ENCODE measurements at places on chromosomes 5 and 9. TPM values are rescaled to one million over a fixed set of nuclear protein-coding genes. Genes with fewer than 3 reads are reported as not detected.

The SLC6A3 gene
- total RNA-seq: 0.32 TPM

The GRM6 gene
- not detected for total RNA-seq

The JAK2 gene
- total RNA-seq: 46.9 TPM

The GLRA1 gene
- not detected for total RNA-seq

The KIF20A gene
- 2.1 TPM for total RNA-seq

DNA sequence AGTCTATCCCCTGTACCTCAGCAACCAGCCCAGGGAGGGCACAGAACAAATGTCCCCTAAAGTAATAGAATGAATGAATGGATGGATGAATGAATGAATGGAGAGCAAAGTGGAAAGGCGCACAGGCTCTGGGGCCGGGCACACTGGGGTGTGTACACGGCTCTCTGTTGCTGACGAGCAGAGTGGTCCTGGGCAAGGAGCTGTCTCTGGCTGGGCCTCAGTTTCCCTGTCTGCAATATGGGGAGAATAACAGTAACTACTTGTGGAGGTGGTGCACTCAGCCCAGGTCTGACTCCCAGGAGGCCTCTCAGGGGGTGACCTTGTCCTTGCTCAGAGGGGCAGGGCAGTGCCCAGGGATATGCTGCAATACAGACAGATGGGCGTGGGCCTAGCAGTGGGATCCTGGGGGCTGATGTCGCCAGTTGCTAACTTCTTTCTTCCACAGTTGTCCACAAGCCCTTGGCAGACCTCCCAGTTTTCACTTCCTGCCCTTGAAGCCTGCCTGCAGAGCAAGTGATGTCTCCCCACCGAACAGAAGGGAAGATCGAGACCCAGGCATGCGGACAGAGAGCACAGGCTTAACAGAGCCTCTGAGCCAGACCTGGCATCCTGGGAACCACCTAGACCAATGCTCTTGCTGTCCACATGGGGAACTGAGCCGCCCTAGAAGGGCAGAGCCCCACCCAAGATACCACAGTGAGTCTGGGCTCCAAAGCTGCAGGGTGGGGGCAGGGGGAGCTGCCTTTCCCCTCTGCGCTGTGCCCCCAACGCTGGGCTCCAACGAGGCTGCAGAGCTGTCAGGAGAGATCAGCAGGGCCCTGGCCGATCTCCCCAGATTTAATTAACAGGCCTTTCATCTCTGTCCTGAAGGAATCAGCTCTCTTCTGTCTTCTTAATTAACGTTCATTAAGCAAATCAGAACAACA is 13.6 kb upstream of the LAMC3 start:
- no peaks in the 10 kb centered on the region for H3K4me1 ChIP-seq
- no peak for DNase-seq
- no peaks in the 10 kb centered on the region for H3K36me3 ChIP-seq
- H3K27me3 ChIP-seq: no peaks in the 10 kb centered on the region
- H3K4me3 ChIP-seq: no peak overlapping the region

GRCh38 chr5:151212406-151212798 is 11.5 kb downstream of the CCDC69 start:
- no peaks in the 10 kb centered on the region for H3K36me3 ChIP-seq
- H3K4me3 ChIP-seq: no peak overlapping the region
- H3K27ac ChIP-seq: no peak overlapping the region
- H3K4me1 ChIP-seq: no peaks in the 10 kb centered on the region
- DNase-seq: no peak

DNA sequence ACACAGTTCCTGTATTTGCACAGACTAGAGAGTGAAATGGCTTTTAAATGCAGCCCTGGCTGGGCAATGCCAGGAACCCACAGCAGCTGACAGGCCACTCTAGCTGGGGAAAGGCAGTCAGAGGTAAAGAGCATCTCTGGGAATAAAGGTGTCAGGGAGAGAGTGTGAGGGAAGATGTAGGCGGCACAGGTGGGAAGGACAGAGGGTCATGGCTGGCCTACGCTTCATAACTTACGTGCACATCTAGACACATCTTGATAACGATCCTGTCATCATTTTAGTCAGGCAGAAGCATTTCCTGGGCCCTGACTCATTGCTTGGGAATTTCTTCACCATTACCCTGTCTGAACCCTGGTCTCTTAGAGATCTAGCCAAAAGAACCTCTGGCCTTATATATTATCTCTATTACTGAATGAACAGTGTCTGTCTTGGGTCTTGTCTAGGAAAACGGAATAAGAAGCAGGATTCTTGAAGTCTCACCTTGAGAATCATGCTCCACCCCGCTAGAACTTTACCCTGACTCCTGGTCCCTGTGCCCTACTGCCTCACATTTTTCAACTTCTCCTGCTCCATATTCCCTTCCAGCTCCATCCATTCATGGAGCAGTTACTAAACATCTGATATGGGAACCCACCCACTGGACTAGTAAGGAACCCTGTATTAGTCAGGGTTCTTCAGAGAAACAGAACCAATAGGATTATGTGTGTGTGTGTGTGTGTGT is 106.4 kb upstream of the ELL2 start:
- H3K36me3 ChIP-seq: no peaks in the 10 kb centered on the region
- peak overlapping the region; percentile 18 for H3K27ac ChIP-seq
- no peak for DNase-seq
- H3K4me1 ChIP-seq: no peaks in the 10 kb centered on the region
- no peak overlapping the region for H3K4me3 ChIP-seq

- no peak overlapping the region for H3K27ac ChIP-seq
- H3K27me3 ChIP-seq: no peaks in the 10 kb centered on the region
- DNase-seq: no peak
- H3K4me3 ChIP-seq: no peak overlapping the region
- H3K36me3 ChIP-seq: no peaks in the 10 kb centered on the region
- H3K4me1 ChIP-seq: no peaks in the 10 kb centered on the region
These were observed 67.3 kb downstream of the GALNT12 start for GRCh38 chr9:98874721-98875255.

- no peaks in the 10 kb centered on the region for H3K27me3 ChIP-seq
- no peak for DNase-seq
- H3K36me3 ChIP-seq: peaks cover 6% of the 10 kb centered on the region
- no peaks in the 10 kb centered on the region for H3K4me1 ChIP-seq
- no peak overlapping the region for H3K4me3 ChIP-seq
These were observed 135.1 kb upstream of the TNFAIP8 start for GRCh38 chr5:119220576-119221197.

DNA sequence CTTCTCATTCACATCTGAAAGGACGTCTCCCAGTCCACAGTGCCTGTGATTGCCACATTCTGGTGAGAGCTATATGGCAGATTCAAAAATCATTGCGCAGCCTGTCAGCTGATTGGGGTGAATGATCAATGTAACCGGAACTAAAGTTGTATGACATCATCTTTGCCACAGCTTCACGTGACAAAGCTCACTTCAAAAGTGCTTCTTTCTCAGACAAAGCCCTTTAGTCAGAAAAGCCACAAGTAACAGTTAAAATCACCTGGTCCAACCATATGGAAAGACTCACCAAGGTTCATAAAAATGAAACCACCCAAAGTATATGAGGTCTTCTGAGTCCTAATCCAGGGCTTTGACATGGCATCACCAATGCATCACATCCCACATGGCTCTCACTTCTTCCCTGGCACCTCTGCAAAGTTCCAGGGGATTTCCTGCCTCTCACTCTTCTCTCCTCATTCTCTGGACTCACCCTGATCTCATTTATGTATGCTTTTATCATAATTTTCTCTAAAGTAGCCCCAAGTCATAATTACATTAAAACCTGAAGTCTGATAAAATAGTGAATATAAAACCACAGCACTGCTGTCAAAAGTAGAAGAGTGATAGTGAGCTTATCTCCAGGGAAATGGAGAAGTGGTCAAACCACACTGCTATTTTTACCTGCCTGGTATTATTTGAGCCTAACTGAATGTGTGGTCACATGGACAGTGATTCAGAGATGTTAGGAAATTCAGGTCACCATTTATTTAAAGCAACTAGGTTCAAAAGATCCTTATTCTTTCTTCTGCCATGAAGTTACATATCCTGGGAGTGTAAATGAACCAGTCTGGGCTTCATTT is 193.1 kb upstream of the PTGER4 start:
- H3K27me3 ChIP-seq: no peaks in the 10 kb centered on the region
- no peaks in the 10 kb centered on the region for H3K36me3 ChIP-seq
- DNase-seq: no peak

DNA sequence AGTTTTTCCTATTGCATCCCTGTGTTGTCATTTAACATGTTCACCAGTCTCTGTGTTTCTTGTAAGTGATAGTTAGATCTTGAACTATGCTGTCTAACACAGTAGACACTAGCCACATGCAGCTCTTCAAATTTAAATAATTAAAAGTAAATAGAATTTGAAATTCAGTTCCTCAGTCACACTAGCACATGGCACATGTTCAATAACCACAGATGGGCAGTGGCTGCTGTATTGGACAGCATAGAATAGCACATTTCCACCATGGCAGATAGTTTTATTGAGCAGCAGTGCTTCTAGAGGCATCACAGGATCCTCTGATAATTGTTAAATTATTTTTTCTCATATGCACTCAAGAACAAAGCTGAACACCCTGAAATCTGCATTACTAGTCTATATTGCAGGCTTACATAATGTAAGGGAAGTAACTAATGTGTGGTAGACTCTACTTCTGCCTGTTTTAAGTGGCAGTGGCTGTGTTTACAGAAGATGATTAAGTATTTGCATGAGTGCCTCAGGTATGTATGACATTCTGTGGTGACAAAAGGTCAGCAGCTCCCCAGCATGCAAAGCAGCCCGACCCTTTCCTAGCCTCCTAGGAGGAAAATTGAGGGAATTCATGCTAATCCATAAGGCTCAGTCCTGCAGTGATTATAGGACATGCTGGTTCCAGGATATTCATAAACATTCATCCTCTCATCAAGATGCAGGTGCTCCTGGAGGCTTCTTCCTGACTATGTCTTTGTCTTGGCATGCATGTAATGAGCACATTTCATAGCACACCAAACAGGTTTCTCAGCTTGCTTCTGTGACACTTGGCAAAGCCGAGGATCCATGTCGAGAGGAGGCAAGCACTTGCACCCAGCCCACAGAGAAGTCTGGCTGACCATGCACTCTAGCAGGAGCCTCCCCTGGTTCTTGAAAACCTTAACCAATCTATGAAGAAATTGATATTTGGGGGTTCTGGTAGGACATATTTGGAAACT is 45.5 kb downstream of the SH3RF2 start:
- no peaks in the 10 kb centered on the region for H3K4me1 ChIP-seq
- no peaks in the 10 kb centered on the region for H3K27me3 ChIP-seq
- peak; percentile 57 for DNase-seq
- no peaks in the 10 kb centered on the region for H3K36me3 ChIP-seq

- H3K36me3 ChIP-seq: no peaks in the 10 kb centered on the region
- DNase-seq: no peak
- no peaks in the 10 kb centered on the region for H3K4me1 ChIP-seq
- no peak overlapping the region for H3K4me3 ChIP-seq
- no peak overlapping the region for H3K27ac ChIP-seq
These were observed 11.1 kb downstream of the LCP2 start for GRCh38 chr5:170286386-170286925.

GRCh38 chr5:104598285-104598684 is 1035.7 kb upstream of the NUDT12 start:
- DNase-seq: no peak
- H3K4me3 ChIP-seq: no peak overlapping the region
- H3K4me1 ChIP-seq: no peaks in the 10 kb centered on the region
- H3K36me3 ChIP-seq: no peaks in the 10 kb centered on the region
- no peaks in the 10 kb centered on the region for H3K27me3 ChIP-seq
- H3K27ac ChIP-seq: no peak overlapping the region

DNA sequence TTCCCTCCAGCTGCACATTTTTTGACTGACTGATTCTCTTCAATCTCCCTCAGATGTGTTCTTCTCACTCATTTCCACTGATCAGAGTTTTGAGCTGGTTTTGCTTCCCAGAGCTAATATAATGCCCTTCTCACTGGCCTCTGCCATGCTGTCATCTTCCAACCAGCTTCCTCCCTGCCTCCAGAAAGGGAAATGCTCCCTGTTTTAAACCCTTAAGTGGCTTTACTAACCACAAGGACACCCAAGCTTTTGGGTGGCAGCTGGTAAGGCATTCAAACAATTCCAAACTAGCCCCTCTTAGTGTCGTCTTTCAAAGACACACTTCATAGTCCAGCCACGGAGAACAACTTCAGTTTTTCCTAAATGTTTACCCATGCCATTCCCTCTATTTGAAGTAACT is 172.5 kb downstream of the CRB2 start:
- no peak overlapping the region for H3K4me3 ChIP-seq
- no peaks in the 10 kb centered on the region for H3K36me3 ChIP-seq
- H3K27ac ChIP-seq: no peak overlapping the region
- H3K27me3 ChIP-seq: no peaks in the 10 kb centered on the region
- H3K4me1 ChIP-seq: no peaks in the 10 kb centered on the region

DNA sequence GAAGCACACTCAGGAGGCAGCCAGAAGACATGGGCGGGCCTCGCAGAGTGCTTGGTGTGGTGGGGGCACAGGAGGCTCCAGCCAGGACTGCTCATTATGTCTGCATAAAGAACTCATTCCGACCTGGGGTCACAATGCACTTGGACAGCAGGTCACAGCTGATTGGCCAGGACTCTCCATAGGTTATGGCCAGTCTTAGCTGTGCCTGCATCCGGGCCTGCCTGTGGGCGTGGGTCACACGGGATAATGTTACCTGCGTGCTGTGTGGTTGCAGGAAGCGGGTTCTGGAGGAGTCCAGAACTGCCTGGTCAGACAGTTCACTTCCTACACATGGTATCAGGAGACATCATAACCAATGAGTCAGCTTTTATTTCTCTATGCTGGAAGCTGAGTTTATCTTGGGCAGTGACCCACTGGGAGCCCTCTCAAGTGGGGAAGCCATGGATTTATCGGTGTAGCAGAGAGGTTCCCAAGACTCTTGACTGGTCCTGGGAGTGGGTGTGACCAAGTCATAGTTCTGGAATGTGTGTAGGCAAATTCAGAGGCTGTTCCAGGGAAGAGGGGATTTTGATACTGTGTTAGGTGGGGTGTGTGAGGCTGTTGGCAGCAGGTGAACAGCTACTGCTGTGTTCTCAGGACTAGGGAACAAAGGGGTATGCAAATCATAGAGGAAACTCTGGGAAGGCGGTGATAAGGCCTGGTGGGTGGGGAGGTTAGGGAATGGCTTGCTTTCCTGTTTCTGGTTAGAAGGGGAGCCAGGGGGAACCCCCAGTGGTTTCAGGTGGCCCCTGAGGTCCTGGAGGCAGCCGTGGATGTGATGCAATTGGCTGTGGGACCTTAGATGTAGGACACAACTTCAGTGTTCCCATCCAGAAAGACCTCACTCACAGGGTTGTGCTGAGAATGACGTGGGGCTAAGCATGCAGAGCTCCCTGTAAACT is 51.3 kb downstream of the ARHGEF37 start:
- H3K4me3 ChIP-seq: no peak overlapping the region
- no peaks in the 10 kb centered on the region for H3K36me3 ChIP-seq
- no peaks in the 10 kb centered on the region for H3K4me1 ChIP-seq
- H3K27ac ChIP-seq: peak overlapping the region; percentile 46
- no peaks in the 10 kb centered on the region for H3K27me3 ChIP-seq

DNA sequence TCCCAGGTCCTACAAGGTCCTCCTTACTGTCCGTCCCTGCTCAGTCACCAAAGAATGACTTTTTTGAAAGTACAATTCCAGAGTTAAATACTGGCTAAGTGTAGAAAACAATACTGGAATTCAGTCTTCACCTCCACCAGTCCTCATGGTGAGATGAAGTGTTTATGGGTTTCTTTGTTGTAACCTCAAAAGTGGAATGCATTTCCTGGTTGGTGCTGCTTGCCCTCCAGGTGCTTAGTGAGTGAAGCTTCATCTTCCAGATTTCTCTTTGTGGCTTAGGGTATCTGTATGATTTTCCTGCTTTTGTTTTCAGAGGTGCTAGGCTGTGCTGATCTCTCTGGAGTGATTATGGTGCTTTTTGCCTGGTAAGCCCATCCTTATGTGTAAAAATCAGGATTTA is 49.4 kb upstream of the DHFR start:
- no peaks in the 10 kb centered on the region for H3K4me1 ChIP-seq
- no peak for DNase-seq
- H3K27ac ChIP-seq: peak overlapping the region; percentile 56
- no peaks in the 10 kb centered on the region for H3K27me3 ChIP-seq

- DNase-seq: no peak
- no peaks in the 10 kb centered on the region for H3K4me1 ChIP-seq
- no peaks in the 10 kb centered on the region for H3K27me3 ChIP-seq
These were observed 63.2 kb upstream of the RICTOR start for GRCh38 chr5:39137391-39137790.

Data from breast epithelium (tissue), 4 donors.